ENCODE measurements at places on chromosomes 2 and 18. TPM values are rescaled to one million over a fixed set of nuclear protein-coding genes. Genes with fewer than 3 reads are reported as not detected.

The DHRS9 gene
- not detected for total RNA-seq

DNA sequence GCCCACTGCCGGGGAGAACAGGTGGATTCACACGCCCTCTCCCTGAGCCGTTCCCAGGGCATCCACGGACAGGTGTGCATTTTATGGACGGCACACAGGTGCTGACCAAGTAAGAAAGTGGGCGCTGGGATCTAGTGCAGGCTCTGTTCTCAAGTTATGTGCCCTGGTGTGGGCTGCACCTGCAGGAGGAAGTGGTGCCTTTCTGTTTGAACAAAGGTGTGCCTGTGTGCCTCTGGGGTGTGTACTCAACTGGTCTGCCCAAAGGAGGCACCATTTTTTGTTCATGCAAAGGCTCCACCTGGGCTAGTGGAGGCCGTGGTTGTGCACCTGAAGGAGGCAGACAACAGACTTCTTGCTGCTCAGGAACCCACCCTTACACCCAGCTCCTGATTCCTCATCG lies 88.2 kb upstream of the HK2 start:
- no peak for DNase-seq

GRCh38 chr2:120949957-120950590 lies 214.4 kb downstream of the GLI2 start:
- no peak for DNase-seq

DNA sequence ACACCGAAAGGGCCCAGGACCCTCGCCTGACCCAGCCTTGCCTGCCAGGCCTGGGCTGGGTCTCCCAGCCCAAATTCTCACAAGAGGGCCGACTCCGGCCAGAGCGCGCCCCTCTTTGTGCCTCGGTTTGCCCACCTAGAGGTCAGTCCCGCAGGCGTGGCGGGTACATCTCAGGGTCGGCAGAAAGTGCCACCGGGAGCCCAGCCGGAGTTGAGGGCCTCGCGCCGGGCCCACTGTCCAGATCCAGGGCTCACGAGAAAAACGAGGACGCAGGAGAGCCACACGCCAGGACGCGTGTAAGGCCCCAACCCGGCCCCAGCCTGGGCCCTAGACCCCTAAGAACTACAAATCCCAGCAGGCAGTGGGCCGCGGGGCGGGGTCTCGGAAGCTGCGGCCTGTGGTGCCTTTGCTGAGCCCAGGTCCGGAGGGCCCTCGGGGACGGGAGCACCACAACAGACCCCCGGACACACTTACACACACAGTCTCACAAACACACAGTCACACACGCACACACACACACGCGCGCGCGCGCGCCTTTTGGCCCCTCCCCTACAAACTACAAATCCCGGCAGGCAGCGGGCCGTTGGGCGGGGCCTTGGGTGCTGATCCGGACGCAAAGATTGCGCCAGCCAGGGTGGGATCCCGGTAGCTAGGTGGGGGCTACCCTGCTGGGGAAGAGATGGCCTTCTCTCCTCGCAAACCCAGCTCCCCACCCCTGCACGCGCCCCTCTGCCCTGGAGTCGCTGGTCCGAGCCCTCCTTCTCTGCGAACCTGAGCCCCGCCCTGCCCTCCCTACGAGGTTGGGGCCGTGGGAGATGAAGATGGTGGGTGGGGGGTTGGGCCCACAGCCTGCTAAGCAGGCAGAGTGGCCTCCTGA lies at the start of gene SH2D6:
TSS of gene SH2D6 (plus strand) at position 583 of the 877 bp plus-strand sequence. CDS start 10,752 bp downstream, outside the sequence.
- DNase-seq: peak; percentile 85

DNA sequence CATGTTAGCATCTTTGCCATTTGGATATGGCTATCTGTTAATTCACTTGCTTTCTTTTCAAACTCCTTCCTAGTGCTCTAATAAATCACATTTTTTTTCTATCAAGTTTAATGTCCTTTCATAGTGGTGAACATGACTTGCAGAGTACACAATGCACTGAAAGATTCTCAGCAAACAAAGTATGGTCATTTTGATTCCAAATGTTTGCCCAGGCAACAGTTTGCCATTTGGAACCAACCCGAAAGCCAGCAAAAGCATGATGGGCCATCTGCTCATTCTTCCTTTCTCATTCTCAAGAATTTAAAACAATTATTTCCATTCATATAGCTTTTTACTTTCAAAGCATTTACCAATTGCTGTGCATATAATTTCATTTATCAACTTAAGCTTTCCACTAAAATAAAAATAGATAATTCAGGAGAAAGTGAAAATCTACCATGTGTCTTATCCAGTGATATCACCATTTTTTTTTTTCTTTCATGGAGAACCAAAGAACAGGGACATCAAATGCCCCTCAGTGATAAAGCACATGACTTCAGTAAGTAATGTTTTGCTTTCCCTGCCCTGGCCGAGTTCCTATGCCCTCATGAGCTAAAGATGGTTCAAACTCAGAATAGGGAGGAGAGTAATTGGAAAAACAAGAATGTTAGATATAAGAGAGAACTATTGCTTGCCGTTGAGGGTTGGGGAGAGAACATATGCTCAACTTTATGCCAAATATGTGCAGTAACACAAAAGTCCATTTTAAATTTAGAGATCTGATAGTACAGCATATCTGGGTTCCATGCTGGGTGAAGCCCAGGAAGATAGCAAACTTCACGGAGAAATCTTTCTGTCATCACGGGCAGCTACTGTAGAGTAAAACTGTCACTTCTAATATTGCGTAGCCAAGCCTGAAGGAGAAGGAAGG lies 62.1 kb downstream of the HNMT start:
- DNase-seq: no peak

All from natural killer cell treated with Interleukin-12 subunit alpha and Interleukin-12 subunit beta and Interleukin-15 and Interleukin-18, amount 100 ng/mL, for 72 hours (primary cell).